ENCODE measurements at places on chromosomes 1 and 21.

DNA sequence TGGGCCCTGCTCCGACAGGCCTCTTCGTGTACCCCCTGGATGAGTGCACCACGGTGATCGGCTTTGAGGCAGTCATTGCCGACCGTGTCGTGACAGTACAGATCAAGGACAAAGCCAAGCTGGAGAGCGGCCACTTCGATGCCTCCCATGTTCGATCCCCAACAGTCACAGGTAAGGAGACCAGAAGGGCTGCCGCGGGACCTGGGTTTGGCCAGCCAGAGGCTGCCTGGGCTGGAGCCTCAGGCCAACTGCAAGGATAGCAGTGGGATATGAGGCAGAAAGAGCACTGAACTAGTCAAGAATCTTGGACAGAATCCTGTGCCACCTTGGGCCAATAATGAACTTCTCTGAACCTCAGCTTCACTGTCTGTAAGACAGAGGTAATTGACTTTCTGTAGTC lies 22.1 kb downstream of the VWA5B1 start:
- DNase-seq: no peak

GRCh38 chr1:86226204-86226603 lies 69.6 kb upstream of the COL24A1 start:
- no peak for DNase-seq

- DNase-seq: no peak
These were observed 317.2 kb upstream of the NFIA start for GRCh38 chr1:60765204-60765603.

GRCh38 chr21:45518742-45519141 lies 23.5 kb downstream of the SLC19A1 start:
- DNase-seq: no peak

- DNase-seq: no peak
These were observed 26.8 kb upstream of the CACNA1E start for GRCh38 chr1:181456551-181456950.

GRCh38 chr1:184624051-184624450 lies 130.6 kb downstream of the EDEM3 start:
- no peak for DNase-seq

- no peak for DNase-seq
These were observed 23.6 kb downstream of the OPTC start for GRCh38 chr1:203517426-203518110.

GRCh38 chr1:160219062-160219929 lies 14.1 kb downstream of the PEA15 start:
- DNase-seq: no peak

GRCh38 chr1:910881-911721 lies 12.6 kb upstream of the SAMD11 start:
- no peak for DNase-seq

DNA sequence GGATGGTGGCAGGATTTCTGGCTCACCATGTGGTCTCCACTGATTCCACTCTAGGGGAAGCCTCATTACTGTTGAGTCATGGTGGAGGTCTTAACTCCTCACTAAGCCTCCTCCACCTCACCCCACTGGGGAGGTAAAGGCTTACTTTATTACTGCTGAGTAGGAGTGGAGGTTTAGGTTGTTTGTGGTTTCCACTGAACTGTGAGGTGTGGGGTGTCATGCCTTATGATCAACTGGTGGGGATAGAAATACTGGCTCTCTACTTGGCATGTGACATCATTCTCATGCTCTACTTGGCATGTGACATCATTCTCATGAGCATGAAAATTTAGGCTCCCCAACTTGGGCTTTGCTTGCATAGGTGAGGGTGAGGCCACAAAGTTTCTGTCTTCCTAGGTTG lies 35.6 kb downstream of the COL6A1 start:
- DNase-seq: no peak

GRCh38 chr1:14713077-14713476 lies 114.6 kb downstream of the KAZN start:
- no peak for DNase-seq

GRCh38 chr1:43636006-43636641 lies 13.8 kb upstream of the KDM4A start:
- DNase-seq: no peak

GRCh38 chr1:216896146-216896545 lies 172.9 kb upstream of the ESRRG start:
- DNase-seq: no peak

DNA sequence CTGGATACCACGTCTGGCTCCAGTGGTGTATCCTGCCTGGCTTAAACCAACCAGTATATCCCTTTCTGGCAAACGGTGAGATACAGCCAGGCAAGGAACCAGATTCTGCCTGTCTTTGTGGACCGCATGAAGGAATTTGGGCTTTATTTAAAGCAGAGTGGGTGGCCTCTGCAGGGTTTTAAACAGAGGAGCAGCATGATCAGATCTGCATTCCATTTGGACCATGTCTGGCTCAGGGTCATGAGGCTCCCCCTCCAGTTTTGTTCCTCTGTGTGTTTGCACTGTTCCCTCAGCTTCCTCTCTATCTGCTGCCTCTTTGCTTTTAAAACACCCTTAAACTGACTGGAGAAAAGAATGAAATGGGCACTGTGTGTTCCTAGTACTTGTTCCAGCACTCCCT lies 195.0 kb downstream of the GIPC2 start:
- no peak for DNase-seq

DNA sequence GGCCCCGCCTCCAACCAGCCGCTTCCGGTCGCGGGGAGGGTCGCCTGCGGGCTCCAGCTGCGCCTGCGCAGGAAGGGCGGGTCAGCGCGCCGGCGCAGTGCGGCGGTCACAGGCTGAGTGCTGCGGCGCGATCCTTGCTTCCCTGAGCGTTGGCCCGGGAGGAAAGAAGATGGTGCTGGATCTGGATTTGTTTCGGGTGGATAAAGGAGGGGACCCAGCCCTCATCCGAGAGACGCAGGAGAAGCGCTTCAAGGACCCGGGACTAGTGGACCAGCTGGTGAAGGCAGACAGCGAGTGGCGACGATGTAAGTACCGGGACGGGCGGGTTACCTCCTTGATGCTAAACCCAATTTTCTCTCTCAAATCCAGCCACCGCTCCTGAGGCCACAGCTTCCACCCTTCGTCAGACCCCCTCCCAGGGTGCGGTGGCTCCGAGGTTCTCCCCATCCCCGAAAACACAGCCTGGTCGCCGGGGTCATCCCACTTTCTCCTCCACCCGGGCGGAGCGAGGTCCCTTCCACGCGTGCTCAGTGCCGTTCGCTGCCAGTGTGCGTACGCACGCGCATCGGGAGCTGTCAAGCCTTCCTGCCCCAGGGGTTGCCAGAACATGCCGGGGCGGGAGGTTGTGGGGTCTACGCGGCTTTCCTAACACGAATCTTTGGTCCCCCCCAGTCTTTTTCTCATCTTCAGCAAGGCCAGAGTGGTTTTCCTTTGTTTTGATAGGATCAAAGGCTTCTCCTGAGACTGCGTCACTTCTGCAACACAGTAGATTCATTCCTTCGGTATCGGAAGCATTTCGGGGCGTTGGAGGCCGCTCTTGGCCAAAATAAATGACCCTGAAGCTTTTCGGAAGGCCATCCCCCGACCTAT lies at the start of gene SARS1:
Gene SARS1 (plus strand): TSS at position 95 of the 870 bp plus-strand sequence. CDS start 75 bp downstream, at position 170.
- DNase-seq: peak; percentile 72

DNA sequence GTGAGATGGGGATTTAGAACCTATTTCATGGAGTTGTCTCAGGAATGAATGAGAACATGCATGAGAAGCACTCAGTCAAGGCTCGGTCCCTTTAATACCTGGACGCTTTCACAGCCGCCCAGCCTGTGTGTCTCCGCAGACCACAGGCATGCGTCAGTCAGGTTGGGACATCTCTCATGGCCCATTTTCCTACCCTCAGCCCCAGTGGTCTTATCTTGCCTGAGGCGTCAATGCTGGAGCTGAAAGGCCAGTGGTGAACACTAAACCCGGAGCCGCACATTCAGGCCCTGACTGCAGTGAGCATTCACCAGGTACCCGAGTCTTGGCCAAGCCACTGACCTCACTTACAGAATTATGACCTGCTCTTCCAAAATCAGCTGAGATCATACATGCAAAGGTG lies 263.2 kb upstream of the RAB4A start:
- DNase-seq: no peak

DNA sequence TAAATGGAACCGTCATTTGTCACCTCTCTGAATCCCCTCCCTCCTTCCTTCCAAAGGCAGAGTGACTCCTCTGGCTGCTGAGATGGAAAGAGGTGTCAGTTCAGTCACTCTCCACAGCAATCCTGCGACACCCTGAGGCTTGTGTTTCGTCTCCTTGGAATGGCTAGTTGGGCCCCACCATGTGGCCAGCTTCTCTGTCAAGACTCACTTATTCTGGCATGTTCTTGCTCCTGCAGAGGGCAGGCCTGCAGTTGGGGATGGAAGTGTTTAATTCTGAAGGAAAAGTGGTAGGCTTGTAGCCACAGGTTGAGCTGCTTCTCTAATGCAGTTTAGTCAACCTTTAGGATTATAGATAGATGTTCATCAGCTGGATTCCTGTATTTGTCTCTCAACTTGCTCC lies 149.6 kb downstream of the LMO4 start:
- no peak for DNase-seq

GRCh38 chr1:91527266-91527765 lies 26.7 kb downstream of the CDC7 start:
- peak; percentile 41 for DNase-seq

DNA sequence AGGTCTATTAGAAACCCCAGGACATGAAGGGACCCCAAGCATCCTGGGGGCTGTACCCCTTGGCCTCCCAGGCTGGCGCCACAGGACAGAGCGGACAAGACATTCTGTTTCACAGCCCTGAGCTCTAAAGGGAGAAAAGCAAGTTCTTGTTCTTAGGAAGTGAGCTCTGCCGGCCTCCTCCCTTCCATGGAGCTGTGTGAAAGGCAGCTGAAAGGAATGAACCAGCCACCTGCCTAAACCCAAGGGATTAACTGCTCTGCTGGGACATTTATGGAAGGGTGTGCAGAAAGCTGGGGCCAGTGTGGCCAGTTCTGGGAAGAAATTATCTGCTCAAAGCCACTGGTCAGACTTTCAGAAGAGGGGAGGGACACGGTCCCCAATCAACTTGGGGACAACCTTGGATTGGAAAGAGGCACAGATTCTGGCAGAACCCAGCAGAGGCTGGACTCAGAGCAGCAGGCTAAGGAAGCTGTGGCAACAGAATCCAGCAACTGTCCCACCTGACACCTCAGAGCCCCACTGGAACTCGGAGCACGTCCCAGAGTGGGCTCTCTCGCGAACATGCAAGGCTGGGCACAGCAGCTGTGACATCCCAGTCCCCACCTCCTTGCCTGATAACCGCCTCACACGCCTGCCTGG lies 2.1 kb downstream of the KLHL21 start:
- DNase-seq: no peak

DNA sequence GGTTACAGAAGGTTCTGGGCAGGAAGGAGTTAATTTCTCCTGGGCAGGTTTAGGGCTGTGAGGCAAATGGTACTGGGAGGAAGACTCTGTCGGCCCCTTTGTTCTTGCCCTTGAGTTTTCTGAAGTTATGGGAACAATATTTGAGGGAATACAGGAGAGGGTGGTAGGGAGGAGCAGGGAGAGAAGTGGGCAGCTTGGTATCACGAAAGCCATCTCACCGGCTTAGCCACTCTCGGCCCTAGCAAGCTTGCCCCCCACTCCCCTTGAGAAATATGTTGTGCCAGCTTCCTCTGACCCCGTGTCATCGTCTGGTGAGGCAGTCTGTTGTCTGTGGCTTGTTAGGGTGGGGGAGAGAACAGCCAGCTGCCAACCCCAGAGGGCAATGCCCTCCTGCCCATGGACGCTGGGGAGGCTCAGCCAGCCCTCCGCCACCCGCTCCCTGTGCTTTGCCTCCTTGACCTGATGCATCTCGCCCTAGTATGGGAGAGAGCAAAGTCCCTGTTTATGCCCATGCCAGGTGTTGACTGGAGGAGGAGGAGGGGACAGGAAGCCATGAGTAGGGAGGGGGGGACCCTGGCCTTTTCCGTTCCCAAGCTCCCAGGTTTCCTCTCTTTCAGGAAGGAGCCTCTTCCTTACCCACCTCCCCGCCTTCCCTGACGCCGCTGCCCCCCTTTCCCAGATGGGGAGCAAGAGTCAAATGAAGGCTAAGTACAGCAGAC lies 1.2 kb downstream of the EFNA1 start:
- no peak for DNase-seq

DNA sequence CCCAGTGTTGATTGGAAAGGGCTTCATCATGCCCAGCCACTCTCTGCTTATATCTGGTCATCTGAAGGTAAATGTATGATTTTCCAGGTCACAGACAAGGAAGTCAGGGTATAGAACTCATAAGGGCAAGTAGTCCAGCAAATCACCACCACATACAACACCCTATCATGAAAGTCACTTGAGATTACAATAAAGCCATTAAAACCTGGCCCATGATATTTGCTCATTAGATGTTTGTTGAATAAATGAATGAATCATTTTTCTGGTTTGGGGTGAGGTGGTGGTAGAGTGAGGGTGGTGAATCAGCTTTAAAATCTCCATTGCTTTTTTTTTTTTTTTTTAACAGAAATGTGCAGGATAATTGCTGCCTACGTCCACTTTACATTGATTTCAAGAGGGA lies 91.9 kb downstream of the TGFB2 start:
- no peak for DNase-seq

DNA sequence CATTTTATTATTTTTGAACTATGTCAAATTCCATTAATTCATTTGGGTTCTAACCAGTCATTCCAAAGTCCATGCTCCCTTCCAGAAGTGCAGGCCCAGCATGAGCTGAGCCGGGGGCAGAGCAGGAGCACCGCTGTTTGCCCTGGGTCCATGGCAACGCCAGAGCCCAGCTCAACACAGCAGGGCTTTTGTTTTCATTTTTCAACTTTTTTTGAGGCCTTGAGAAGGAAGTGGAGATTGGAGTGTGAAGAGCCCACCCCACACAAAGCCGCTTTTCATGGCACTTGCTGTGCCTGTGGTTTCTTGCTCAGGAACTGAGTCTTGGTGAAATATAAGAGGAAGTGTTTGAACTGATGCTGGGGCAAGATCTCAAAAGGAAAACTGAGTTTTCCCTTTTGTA lies 13.2 kb upstream of the PRMT2 start:
- DNase-seq: no peak

- no peak for DNase-seq
These were observed 113.1 kb upstream of the ESRRG start for GRCh38 chr1:216836316-216836715.

DNA sequence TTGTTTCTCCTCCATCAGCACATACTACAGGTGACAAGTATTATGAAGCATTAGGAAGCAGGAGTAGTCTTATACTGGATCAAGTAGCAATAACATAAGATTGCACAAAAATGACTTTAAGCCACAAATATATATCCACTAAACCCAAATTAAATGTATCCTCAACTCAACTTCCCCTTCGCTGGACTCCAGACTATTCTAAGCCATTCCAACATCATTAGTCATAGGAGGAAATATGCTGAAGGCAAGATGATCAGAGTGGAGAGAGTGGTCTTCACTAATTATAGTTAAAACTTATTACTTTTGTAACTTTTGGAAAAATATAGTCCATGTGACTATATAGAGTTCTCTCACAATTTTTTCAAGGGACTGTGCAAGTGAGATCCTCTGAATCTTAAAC lies 390.7 kb upstream of the ZP4 start:
- DNase-seq: no peak

GRCh38 chr1:60470246-60470645 lies 396.7 kb upstream of the C1orf87 start:
- no peak for DNase-seq

DNA sequence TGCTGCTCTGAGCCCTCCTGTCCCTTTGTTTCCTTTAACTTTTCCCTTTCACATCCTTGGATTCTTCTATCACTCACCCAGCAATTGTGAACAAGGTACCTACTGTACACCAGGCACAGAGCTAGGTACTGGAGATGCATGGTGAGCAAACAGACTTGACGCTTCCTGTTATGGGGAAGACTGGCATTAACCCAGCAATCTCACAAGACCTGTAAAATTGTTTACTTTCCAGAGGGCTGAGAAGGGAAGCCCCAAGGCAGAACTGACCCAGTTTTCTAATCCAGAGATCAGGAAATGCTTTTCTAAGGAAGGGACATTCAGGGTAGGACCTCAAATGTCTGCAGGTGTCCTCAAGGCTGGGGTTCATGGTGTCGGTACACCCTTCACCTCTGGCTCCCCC lies 171.6 kb upstream of the KAZN start:
- no peak for DNase-seq

All from forelimb muscle (tissue), 1 donor.